ENCODE measurements at places on chromosomes 2 and 18.
A peak's percentile ranks its signal among the peaks of the same experiment; 100 is the strongest.

GRCh38 chr18:50193796-50194630, 934 bp downstream of the MYO5B start:
- DNase-seq: peak; percentile 49

GRCh38 chr2:229930656-229931055, 8.4 kb downstream of the FBXO36 start:
- DNase-seq: peak; percentile 32

DNA sequence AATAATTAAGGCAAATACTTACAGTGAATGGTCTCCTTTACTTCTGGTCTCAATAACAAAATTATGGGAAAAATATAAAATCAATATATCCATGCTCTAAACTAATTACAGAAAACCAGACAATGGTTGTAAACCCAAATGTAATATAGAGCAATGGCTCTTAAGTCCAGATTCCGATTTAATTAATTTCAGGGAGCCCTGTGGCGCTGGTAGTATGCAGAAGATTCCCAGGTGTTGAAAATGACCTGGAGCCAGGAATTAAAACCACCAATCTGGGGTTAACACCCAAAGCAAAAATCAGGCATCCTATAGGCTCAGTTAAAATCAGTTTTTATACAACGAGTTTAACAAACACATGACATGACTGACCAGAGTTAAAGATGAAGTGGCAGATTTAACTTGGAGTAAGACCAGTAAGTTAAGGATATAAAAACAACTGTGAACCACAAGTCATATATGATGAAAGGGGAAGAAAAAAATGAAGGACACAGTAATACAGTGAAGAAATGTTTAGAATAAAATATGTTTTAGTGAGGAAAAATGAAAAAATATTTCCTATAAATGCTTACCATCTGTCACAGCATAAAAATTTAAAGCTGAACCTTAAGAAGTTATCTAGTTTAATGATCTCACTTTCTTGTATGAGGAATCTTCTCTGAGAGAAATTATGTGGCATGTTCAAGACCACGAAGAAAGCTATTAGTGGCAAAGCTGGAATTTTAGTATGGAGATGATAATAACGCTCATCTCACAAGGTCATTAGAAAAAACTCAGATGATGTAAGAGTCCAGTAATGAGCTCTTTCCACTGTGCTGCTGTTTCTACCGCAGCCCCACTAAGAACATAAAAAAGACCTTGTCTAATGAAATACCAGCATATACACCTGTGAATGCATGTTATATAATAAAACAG, 45.8 kb upstream of the FLACC1 start:
- no peak for DNase-seq

- no peak for DNase-seq
Observed at GRCh38 chr2:218369330-218369729, 12.7 kb downstream of the CATIP start.
